H54 (cell line): ENCODE measurements at places on chromosomes 5 and 9.

DNA sequence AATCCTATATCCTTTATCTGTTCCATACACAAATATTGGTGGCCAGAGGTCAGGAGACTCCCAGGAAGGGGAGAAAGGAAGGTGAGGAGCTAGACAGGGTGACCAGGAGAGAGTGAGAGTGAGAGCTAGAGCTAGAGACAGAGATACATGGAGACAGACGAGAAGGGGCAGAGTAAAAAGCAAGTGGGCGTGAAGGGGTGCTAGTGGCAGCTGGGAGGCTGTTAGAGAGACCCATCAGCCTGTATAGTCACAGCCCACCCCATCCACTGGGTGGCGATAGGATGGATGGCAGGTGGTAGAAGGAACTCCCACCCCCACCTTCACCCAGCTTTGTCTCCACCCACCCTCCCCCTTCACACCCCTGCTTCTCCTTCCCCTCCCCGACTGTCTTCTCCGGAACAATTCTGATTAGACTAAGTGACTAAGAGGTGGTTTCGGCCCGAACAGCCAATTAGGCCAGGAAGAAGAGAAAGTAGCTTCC, 32.8 kb downstream of the PCDH1 start:
- no peak for DNase-seq

- DNase-seq: peak; percentile 98
These were observed 68.2 kb downstream of the LRSAM1 start for GRCh38 chr9:127519301-127520166.

DNA sequence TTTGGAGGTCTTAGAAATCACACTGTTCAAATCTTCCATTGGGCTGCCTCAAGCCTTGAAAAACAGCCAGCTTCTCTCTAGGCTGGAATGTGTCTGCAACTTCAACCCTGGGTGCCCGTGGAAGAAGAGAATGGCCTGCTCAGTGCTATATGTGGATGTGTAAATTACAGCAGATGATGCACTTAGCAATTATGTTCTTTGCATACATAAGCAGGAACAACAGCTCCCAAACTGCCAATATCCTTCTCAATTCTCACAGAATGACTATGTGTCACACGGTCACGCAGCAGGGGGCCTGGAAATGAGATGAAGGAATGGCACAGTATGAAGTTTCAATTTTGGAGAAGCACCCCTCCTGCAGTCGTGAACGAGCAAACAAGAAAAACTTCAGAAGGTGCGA, 175.2 kb upstream of the SMARCA2 start:
- no peak for DNase-seq

- DNase-seq: no peak
These were observed 36.5 kb downstream of the PPIC start for GRCh38 chr5:122999947-123000563.

GRCh38 chr9:31168161-31168560, 1216.3 kb upstream of the ACO1 start:
- no peak for DNase-seq

DNA sequence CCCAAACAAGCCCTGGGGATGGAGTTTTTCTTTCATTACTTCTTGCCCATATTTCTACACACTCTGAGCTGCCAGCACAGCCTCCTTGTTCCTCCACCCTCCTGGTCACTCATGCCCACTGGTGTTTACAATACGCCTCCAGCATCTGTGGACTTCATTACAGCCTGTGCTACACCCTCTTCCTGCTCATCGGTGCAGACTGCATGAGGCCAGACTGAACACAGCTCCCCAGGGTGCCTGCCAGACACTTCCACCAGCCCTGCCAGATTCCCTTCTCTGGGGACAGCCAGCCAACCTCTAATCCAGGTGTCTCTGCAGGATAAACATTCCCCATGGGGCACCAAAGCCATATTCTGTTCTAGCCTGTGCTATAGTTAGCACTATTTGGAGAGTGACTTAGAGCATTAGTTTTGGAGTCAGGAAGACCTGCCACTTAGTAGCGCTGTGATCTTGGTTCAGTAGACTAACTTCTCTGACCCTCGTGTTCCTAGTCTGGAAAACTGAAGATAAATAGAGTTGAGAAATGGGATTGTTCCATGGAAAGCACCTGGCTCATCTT, 163.8 kb upstream of the KLF4 start:
- no peak for DNase-seq

DNA sequence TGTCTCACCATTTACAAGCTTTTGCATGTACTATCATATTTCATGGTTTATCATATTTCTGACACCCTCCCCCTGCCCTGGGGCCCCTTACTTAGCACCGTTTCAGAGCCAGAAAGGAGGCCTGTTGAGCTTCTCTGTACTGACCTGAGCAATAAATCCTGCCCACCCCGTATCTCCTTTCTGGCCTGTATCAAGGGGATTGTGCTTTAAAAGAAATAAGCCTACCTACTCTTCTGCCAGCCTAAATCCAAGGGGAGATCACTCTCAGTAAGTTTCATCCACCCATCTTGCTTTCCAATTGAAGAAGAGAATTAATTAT, 54.0 kb upstream of the FST start:
- no peak for DNase-seq

GRCh38 chr9:9563817-9564216, 1049.0 kb downstream of the PTPRD start:
- DNase-seq: no peak

- DNase-seq: no peak
These were observed 154.2 kb upstream of the WWC1 start for GRCh38 chr5:168137265-168137664.

- no peak for DNase-seq
These were observed 90.4 kb upstream of the KLF9 start for GRCh38 chr9:70504834-70505233.

DNA sequence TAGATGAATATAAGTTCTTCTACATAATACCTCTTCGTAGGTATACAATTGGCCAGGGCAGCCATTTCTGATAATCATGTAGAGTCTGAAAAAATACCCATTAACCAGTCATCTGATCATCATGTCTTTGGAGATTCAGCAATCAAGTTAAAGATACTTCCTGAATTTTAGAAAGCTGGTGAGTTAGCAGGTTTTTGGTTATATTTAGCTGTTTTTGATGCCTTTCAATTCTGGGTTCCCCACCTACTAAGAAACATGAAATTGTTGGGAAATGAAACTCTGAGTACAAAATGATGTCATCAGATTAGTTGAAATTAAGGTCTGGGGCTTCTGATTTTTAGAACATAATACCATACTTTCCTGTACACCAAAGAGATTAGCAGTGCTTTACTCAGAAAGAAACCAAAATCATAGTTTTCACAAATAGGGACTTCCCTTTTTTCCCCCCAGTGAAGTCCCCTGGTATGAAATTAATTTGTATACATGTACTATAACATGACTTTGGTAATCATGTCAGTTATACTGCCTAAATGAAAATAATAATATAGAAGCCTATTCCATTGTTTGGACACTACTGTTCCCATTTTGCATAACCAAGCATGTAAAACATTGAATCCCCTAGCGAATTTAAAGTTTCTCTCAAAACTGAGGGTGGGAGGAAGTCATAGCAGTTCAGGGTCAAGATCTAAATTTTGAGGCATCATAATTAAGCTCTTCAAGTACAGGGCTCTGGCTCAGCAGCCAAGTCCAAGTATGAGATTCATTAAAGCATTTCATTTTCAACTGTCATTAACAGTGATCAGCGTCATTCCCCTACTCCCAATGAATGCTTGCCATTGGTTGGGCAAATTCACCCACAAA, 17.9 kb downstream of the PRLR start:
- DNase-seq: no peak

DNA sequence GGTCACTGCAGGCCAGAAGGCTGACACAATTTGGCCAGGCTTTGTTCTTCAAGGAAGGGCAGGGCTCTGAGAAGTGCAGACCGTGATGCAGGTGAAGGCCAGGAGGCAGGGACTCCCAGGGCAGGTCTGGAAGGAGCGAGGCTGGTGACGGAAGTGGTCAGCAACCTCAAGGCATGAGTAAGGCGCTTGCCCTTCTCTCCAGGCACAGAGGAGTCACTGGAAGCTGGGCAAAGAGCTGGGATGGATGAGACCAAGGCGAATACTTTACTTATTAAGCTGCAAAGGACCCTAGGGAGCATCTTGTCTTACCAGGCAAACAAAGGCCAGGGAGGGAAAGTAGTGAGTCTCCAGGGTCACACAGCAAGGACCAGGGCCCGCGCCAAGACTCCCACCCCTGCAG, 18.6 kb downstream of the IRF1 start:
- DNase-seq: peak; percentile 73

GRCh38 chr5:73966451-73966850, 340.5 kb downstream of the ARHGEF28 start:
- no peak for DNase-seq

DNA sequence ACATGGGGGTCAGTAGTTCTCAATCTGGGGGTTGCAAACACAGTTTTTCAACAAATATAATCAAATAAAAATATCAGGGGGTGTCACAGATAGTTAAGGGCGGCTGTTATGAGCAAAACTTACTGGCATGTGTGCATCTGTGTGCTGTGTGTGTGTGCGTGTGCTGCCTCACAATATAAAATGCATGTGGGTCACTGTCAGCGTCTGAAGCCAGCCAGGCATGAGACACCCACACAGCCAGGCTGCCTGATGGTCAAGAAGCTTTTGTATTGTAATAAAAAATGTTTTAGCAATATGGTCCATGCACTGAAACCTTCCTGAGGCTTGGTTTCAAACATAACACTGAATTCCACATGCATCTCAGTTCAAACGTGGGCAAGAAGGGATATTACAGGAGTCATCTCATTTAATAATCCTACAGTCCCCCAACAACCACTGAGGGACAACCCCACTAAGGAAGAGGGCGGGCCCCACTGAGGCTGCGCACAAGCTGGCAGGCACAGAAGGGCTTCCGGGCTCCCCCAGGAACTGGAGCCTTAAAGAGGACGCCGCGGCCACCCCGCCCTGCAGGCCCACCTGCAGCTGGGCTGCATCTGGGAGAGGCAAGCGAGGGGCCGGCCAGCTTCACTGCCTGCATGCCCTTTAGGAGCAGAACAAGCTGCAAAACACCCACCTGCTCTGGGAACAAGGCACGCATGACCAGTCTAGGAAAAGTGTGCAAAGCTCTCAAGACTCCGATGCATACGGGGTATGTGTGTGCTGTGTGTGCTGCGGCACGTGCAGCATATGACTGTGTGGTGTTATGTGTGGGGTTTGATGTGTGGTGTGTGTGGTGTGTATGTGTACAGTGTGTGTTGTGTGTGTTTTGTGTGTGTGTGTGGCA, 14.1 kb downstream of the SEMA4D start:
- no peak for DNase-seq

DNA sequence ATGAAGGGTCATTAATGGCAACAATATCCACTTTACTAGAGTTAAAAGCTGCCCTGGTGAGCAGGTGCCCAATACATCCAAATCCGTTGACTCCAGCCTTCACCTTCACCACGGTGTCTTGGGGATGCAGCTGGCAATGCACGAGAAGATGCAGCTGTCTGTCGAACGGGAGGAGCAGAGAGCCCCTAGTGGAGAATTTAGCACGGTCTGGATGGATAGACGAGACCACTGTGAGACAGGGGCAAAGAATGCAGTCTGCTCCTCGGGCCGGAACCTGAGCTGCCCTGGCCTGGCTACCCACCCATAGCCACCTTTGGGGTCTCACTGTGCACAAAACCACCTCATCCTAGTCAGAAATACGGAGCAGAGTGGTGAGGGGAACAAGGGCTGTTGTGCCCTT, 35.1 kb downstream of the ADRA1B start:
- no peak for DNase-seq

DNA sequence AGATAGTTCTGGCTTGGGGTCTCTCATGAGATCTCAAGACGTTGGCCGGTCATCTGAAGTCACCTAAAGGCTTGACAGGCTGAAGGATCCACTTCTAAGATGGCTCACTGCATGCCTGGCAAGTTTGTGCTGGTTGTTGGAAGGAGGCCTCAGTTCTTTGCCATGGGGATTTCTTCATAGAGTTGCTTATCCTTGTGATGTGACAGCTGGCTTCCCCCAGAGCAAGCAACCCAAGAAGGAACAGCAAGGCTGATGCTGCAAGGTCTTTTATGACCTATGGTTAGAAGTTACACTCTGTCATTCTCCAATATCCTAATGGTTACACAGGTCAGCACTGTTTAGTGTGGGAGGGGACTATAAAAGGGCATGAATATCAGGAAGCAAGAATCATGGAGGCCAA, 20.7 kb upstream of the GRPEL2 start:
- DNase-seq: no peak

DNA sequence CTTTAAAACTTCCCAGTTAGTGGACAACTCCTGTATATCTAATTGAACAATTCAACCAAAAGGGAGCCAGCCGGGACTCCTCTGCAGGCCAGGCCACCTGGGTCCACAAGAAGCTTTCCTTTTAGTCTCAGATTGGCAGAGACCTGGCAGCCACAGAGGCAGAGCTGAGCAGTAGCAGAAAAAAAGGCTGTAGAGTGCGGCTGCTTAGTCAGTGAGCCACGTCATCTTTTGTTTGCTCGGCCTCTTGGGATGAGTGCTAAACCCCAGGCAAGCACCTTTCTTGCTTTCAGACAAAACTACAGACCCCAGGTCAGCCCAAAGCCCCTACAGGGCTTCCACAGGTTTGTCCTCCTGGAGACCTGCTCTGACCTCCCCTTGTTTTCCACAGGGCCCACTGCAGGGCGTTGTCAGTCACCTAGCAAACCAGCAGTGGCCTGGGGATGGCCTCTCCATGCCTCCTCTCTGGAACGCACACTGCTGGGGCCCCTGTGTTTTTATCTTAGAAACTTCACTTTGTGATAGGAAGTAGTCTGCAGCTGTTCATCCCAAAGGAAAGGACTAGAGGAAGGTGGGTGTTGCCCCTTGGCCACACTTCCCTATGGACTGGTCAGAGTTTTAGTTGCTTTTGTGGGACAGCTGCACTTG, 49.9 kb downstream of the SHB start:
- no peak for DNase-seq

DNA sequence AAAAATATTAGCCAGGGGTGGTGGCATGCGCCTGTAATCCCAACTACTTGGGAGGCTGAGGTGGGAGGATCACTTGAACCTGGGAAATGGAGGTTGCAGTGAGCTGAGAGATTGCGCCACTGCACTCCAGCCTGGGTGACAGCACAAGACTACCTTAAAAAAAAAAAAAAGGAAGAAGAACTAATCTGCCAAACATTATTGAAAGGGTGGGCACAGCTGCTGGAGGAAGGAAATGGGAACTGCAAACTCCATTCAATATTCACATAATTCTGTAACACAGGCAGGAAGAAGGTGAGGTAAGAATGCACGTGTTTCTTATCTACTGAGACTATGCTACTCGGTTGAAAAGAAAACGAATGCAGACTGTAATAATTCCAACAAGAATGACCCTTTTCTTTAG, 121.1 kb upstream of the GNA14 start:
- no peak for DNase-seq

DNA sequence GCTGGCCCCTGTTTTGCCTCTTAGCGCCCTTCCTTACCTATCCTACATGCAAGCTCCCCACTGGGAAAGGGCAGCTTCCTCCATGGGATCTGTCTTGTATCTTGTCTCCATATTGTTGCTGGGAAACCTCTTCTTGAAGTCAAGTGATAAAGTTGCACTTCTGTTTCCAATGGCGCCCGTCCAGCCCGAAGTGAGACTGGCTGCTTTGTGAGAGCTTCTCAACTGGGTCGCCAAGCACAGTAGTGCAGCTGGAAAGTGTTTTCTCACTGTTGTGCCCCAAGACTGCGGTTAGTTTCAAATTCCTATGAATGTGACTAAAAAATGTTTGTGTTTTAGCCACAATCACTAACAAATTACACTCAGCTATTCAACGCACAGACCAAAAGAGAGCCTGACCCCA, 506.6 kb upstream of the MPDZ start:
- DNase-seq: no peak
